ENCODE measurements at places on chromosomes 2 and 18.

GRCh38 chr18:24089076-24089475 lies 49.8 kb upstream of the CABYR start:
- no peak for DNase-seq

DNA sequence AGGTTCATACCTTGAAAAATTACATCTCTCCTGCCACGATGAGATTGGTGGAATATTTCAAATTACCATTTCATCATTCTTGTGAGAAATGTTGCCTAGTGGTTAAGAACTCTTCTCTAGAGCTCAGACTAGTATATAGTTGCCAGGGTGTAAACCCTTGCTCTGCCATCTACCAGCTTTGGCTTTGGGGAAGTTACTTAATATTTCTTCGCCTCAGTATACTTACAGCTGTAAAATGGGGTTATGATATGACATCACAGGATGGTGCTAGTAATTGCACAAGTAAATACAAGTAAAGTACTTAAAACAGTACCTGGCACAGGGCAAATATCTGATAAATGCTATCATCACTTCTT lies 1.5 kb downstream of the SPOPL start:
- DNase-seq, result peak; percentile 39

- DNase-seq, result peak; percentile 13
Observed at GRCh38 chr2:16100006-16100405, 159.7 kb downstream of the MYCN start.

DNA sequence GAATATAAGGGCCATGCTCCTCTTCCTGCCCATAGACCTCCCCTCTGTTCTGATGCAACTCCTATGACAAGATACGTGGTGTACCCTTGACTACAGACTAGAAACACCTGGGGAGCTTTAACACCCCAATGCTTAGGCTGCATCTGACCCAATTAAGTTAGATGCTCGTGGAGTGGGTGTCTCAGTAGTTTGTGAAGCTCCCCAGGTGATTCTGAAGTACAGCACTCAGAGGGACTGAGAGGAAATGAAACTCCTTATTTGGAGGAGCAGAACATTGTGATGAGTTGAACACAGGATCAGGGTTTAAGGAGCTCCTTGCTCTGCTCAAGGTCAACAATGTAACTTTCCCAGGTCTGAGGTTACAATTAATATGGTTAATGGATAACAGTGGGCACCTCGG lies 80.3 kb upstream of the TTC39C start:
- no peak for DNase-seq

GRCh38 chr2:18977409-18977808 lies 381.0 kb downstream of the OSR1 start:
- no peak for DNase-seq

GRCh38 chr2:167581961-167582574 lies 665.3 kb downstream of the STK39 start:
- DNase-seq, result no peak

DNA sequence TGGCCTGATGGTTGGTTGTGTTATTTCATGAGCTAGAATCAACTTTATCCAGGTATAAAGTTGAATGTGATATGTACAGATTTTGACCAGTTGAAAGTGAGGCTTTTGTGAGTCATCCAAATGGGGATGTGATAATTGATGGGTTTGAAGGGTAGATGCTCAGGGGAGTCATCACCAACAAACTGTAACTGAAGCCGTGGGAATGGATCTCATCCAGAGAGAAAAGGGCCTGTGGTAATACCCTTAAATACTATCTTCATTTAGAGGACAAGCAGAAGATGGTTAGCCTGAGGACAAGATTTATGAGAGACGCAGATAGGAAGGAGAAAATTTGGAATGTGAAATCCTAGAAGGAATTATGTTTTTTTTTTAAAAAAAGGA lies 90.5 kb upstream of the MYO3B start:
- no peak for DNase-seq

- DNase-seq, result peak; percentile 60
Observed at GRCh38 chr2:181466661-181467576, 9.7 kb downstream of the ITGA4 start.

DNA sequence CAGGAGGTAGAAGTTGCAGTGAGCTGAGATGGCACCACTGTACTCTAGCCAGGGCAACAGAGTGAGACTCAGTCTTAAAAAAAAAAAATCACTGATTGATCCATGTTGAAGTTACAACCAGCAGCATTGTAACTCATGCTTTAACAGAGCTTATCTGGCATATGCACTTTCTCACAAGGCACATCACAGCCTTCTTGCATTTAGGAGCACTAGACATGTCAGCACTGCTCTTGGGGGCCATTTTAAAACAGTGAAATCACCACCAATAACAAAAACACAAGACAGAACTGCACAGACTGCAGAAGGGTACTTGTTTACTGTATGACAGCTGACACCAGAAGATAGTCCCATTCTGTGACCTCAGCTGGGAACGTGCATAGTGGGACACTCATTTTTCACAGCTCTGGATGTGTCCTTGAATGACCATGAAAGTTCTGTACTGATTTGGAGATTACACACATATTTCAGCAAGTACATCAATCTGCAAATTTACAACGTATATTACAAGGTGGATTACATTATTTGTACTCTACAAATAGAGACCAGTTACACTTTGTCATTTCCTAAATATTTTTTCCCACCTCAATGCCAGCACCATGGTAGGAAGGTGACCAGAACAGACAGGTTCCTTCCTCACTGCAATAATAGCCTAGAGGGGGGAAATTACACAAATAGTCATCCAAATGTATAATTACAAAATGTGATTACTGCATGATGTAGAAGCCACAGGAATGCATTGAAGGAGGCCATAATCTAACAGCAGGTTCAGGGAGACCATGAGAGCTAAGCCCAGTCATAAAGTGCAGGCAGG lies 35.1 kb downstream of the CCBE1 start:
- no peak for DNase-seq

DNA sequence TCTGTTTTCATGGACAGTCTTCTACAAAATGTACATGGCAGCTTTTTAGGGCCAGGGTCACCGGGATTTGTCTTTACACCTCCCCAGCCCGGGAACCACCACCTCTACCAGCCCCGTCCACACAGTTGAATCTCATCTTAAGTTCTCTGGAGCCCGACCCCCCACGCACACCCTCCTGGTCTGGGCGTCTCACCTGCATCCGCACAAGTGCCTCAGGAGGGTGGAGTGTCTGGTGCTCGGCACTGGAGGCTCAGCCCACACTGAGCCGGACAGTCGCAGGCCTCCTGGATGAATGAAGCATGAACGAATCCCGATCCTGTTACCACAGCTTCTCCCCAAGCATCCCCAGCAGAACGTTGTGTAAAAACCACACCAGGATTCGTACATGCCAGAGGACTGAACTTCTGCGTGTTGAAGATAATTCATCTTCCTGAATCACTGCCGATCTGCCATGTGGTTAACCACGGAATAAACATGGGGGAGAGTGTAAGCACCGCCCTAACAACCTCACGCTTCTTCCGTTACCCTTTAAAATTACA lies 162.0 kb downstream of the RTP5 start:
- DNase-seq, result no peak

- DNase-seq, result no peak
Observed at GRCh38 chr2:223562078-223562477, 40.1 kb downstream of the SCG2 start.

DNA sequence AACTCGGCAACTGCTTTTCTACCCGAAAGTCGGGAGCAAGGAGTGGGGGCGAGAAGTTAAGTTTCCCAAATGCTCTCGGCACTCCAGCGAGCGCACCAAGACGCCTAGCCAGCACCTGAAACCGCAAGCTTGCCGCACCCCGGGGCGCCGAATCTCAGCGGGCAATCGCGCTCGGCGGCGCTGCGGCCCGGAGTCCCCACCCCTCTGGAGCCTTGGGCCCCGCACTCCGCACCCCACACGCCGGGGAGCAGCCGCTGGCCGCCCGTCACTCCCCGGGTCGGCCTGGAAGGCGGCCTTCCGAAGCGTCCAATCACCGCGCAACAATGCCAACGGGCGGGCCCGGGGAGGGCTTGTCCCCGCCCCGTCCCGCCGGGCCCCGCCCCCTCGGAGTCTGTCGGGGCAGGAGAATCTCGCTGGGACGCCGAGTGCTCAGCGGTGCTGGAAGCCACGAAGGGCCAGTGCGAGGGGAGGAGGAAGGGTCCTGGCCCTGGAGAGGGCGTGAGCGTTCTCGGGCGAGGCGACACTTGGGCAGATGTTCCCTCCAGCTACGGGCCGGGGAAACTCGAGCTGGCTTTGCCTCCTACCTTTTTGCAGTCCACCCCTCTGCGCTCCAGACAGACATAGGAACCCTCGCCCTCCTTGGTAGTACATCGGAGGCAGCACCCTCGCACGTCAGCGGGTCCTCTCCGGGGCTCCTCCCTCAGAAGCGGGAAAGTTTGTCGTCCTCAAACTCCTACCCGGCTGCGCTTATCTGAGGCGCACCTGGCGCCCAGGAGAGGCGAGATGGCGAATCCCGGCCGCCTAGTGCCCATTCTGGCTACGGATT lies 1.1 kb upstream of the ZBTB7C start:
- DNase-seq, result peak; percentile 88

DNA sequence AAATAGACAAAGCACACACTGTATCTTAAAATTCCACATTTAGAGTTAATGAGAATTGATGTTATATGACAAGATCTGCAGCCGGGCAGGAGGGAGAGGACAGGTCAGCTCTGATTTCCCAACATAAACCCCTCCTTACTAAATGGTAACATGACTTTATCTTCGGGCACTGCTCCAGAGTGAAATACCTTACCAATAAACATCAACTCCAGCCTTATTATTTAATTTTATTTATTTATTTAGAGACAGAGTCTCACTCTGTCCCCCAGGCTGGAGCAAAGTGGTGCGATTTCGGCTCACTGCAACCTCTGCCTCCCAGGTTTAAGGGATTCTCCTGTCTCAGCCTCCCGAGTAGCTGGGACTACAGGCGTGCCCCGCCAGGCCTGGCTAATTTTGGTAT lies 1.7 kb downstream of the CYB5A start:
- no peak for DNase-seq

GRCh38 chr2:64858541-64859311 lies 130.5 kb upstream of the SLC1A4 start:
- no peak for DNase-seq

DNA sequence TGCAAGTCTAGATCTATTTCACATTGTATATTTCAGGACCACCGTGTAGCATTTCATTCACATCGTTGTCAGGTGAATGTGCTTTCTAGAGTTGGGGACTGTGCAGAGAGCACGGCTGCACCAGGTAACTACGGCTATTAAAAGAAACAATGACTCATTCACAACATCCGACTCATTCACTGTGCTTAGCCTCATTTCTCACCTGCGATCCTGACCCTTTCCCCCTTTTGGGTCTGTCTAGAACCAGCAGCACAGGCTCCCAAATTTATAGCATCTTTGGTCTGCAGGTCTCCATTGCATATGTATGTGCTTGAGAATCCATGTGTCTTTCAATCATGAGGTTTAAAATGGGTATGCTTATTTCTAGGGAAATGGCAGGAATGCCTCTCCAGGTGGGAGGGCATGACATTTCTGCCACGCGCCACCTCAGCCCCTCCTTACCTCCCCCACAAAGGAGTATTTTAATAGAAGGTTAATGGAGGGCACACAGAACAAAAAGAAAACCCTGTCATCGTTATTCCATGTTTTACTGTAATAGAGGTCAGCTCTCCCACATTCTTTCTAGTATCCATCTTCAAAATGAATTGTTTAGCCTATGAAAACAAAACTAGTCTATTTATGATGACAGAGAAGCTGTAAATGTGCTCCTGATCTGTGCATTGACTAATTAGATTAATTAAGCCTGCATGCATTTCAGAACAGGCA lies 246.7 kb upstream of the EPHA4 start:
- DNase-seq, result peak; percentile 19

DNA sequence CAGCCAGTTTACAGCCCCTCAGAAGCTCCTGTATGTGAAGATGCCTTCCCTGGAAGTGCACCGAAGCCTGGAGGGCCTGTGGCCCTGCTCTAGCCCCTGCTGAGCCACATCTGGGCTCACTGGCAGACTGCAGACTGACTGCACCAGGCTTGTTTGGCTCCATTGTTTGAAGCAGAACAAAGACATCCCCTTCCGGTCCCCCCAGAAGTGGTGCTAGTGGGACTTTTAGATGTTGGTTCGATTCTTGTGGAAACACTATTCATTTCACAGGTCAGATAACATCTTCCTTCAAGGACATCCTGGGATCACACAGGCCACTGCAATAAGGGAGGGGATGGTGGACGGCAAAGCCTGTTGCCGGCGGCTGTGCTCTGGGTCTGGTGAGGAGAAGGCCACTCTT lies 57.8 kb upstream of the CBLN2 start:
- DNase-seq, result no peak

GRCh38 chr2:54609647-54610046 lies 113.8 kb upstream of the EML6 start:
- DNase-seq, result no peak

- no peak for DNase-seq
Observed at GRCh38 chr18:56409736-56410135, 228.7 kb downstream of the TXNL1 start.

GRCh38 chr2:73995810-73996209 lies 11.1 kb downstream of the TET3 start:
- no peak for DNase-seq

DNA sequence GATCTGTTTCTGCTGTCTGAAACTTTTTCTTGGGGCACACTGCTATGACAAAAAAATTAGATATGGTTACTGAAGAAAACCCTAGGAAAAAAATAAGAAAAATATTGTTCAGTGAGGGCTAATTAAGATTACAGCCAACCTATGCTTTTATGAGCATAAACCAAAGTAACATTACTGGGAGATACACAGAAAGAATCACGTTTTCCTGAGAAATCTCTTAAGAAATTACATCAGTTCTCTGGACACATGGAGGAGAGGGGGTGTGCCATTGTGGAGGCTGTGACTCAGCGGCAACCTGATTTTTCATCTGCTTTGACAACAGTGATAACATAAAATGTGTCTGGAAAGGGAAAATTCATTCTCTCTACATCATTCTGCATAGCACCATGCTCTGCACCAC lies 13.4 kb upstream of the NMI start:
- DNase-seq, result no peak

GRCh38 chr18:73340135-73340977 lies 472.6 kb upstream of the NETO1 start:
- peak; percentile 21 for DNase-seq

- DNase-seq, result no peak
Observed at GRCh38 chr2:45282646-45283045, 273.4 kb upstream of the SIX2 start.

DNA sequence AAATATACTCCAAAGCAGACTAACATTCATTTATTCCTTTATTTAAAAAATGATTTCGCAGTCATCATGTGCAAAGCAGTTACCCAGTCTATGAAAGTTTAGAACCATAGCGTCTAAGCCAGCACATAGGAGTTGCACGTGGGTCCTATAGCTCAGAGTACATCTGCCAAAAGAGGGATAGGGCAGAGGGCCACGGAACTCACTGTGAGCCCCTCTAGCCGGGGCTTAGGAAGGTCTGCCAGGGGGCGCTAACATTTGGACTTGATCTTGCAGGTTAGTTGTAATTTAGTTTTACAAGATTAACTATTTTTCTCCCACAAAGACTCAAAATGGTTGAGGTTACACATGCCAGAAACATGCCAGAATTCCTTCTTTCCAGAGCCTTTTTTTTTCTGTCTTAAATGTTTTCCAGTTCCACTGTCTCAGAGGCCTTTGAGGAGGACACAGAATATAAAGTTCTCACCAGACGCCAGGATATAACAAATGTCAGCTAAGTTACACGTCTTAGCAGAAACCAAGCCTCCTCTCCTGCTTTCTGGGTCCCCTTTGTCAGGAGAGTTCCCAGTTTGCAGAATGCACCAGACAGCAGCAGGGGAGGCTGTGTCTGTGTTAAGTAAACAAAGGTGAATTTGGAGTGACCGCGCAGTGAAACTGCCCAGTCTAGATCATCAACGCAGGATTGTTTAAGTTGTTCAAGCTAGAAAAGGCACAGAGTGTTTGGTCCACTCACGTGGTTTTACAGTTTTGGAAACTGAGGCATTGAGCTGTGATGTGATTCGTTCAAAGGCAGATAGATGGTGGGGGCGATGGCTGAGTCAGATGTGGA lies 292.0 kb downstream of the PRKCE start:
- no peak for DNase-seq
